ENCODE measurements at places on chromosomes 13 and 19. TPM values are rescaled to one million over a fixed set of nuclear protein-coding genes. Genes with fewer than 3 reads are reported as not detected.

DNA sequence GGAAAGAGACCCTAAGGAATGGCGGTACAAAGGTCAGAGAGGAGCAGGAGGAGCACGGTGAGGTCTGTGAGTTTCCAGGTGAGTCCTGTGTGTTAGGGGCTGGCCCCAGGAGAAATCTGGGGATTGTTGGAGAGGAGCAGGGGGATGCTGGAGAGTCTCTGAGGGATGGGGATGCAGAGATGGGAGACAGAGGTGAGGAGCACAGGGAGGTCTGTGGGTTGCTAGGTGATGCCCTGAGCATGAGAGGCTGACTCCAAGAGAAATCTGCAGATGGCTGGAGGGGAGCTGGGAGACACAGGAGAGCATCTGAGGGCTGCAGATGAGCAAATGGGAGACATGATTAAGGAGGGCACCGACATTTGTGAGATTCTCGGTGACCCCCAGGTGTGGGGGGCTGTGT is 4.1 kb upstream of the ZNF229 start:
- no peak for DNase-seq

GRCh38 chr13:94233401-94233800 is 246.1 kb downstream of the DCT start:
- DNase-seq = peak; percentile 94

The ZNF749 gene
- total RNA-seq = 11.5 TPM

DNA sequence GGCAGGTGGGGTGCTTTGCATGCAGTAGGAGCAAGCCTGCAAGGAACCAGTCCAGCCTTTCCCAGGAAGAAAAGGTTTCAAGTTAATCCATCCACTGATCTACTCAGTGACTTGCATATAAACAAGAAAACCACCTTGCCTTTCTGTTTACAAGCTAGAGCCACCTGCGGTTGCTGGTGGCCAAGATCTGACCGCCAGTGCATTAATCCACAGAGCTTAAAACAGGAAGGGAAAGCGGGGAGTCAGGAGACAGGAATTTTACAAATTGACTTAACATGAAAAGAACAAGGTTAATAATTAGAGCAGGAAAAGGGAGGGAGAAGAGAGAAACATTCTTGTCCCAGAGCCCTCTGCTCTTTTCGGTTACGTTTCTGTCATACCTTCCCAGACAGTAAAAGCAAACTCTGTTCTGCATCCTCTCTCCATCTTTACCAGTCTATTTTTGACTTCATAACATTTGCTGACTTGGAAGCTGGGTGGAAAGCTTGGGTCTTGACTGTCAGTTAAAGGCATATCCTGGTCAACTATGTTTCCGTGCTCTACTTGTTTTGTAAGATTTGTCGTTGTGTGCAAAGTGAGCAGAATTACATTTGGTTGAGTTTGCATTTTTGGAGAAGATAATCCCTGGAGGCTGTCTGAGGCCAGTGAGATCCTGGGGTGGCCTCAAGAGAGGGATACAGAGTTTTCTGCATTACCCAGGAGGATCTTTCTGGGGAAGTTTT is 760.6 kb downstream of the EFNB2 start:
- DNase-seq = no peak

The KLK2 gene
- not detected for total RNA-seq

- no peak for DNase-seq
Observed at GRCh38 chr13:111165241-111166010, 50.3 kb downstream of the ARHGEF7 start.

The ZNF135 gene
- total RNA-seq = 0.64 TPM

All from dermis microvascular lymphatic vessel endothelial cell (primary cell).